ENCODE measurements at places on chromosomes 1 and 21. TPM values are rescaled to one million over a fixed set of nuclear protein-coding genes. Genes with fewer than 3 reads are reported as not detected.

Gene GCSAML
- 0.23 TPM for total RNA-seq

Gene PDPN
- total RNA-seq, result 4.3 TPM

Gene IGSF8
- total RNA-seq, result 17.2 TPM

Gene REN
- total RNA-seq, result not detected
